Central memory CD4-positive, alpha-beta T cell (primary cell): ENCODE measurements at places on chromosomes 11 and 22.

DNA sequence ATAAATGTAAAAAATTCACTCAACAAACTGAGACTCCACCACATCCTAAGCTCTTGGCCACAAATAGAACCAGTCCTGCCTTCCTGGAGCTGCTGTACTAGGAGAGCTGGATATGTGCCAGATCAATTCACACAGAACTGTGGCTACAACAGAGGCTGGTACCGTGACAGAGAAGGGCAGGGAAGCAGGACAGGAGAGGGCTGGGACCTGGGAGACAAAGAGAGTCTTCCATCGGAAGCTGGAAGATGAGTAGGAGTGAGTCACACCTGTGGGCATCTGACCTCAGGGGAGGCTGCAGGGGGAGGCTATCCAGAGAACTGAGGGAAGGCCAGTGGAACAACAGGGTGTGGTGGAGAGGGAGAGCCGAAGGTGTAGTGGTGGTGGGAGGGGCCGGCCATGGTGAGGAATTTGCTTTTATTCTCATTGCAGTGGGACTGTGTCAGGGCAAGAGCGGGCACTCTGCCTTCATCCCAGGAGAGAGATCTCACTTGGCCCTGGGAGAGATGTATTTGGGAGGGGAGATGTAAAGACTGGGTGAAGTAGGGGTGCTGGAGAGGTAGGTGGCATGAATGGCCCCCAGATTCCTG, 1.9 kb upstream of the LTBP3 start:
- no peak for DNase-seq

- DNase-seq = no peak
Measured at GRCh38 chr11:62387381-62387780, 31.5 kb upstream of the SCGB1A1 start.

DNA sequence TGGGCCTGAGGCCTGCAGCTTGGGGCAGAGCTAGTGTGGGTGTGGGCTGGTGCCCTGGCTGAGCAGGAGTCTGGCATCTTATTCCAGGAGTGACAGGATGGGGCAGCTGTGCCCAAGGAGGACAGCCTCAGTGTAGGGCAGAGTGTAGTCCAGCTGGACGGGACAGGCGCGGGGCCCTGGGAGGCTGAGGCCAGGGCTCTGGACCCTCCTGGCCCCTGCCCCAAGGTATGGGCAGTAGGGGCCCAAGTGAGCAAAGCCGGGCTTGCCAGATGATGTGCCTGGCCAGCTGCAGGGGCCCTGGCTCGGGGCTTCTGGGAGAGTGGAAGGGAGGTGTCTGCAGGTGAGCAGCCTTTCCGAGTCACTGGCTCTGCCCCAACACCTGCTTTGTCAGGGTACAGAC, 1190.9 kb downstream of the BRD1 start:
- DNase-seq = no peak

DNA sequence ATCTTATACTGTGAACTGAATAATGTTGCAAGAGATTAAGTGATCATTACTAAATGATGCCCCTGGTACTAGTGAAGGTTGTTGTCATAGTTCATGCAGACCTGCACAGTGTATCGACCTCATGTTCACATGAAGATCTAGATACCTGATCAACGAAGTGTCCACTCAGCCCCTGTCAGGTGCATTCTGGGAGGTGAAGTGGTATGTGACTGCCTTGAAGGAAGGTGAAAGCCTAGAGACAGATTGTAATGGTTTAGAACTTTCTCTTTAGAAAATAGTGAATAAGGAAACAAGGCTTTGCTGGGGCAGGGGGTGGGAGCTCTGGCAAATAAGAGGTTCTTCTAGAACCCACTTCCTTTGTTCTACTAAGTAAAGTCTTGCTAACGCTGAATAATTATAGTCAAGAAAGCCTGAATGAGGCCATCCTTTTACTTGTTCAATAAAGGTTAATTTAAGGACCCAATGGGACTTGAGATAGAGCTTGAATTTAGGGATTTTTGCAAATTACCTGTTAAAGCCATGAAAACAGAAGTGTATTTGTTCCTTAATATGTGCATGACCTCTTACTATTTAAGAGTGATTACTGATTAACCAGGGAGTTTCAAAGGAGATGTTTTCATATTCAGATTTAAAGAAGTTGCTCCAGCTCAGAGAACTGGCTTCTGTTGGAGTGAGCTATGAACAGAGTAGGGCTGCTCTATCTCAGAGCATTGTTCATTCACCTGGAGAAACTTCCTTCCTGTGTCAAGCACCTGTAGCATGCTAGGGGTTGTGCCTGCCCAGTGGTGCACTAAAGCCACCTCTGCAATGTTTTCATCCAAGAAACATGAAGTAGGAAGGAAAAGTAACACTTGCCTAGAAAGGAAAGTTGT, 45.3 kb downstream of the C22orf31 start:
- no peak for DNase-seq

DNA sequence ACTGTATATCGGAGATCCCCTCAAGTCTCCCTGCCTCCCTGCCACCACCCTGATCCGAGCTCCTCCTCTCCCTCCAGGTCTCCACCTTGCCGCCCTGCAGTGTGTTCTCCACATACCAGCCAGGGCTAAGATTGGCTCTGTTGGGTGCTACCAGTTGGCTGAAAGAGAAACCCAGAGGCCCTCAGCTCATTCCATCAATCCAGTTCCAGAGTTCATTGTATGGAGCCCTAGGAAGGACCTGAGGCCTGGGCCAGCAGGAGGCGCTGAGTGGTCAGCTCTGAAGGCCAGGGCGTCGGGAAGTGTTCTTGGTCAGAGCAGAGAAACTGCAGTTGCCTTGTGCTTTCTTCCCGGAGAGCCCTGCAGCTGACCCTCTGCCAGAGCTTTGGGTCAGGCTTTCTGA, 2.2 kb upstream of the TOP3B start:
- DNase-seq = no peak

DNA sequence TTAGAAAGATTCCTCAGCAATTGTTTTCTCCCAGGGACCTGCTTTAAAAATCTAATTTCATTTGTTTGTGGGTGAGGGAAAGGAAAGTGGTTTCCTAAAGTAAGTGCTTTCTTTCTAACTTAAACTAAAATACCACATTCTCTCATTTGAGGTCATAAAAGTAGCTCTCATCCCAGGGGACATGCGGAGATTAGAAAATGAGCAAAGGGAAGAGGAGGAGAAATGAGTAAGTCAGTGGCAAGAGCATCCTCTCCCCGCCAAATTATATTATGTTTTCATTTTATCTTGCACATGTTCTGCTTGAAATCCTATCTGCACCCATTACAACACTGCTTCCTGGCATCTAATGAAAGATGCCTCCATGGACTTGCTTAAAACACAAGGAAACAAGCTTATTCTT, 191.4 kb downstream of the ARHGAP42 start:
- DNase-seq = no peak

- DNase-seq = no peak
Measured at GRCh38 chr11:133156986-133157745, 375.1 kb downstream of the OPCML start.

GRCh38 chr11:111477898-111478297, 34.3 kb downstream of the BTG4 start:
- DNase-seq = no peak

- no peak for DNase-seq
Measured at GRCh38 chr11:56843816-56844215, 95.3 kb upstream of the OR9G4 start.

GRCh38 chr22:26072621-26073020, 96.6 kb upstream of the SEZ6L start:
- no peak for DNase-seq

DNA sequence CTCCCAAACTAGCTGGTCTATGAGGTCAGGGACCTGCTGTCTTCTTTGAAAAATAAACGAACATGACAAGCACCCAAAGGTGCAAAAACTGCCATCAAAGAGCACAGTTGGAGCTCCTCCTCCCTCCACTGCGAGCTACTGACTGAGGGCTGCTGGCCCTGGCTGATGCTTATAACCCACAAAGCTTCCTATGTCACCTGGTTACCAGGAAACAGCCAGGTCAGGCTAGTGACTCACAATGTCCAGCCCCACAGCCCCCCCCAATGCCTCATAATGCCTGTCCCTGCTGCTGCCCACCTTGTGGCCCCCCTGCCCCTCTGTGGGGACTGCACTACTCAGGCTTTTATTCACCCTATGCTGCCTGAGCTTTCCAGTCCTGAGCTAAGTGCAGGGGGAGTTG, at the start of gene DRICH1:
TSS of gene DRICH1 (minus strand) at position 144 of the 400 bp plus-strand sequence. CDS start 298 bp downstream, outside the sequence.
- no peak for DNase-seq

- DNase-seq = no peak
Measured at GRCh38 chr11:110311783-110312579, 15.6 kb upstream of the RDX start.

GRCh38 chr11:117706322-117706814, 90.6 kb downstream of the DSCAML1 start:
- DNase-seq = no peak

GRCh38 chr11:75492181-75492820, 33.4 kb downstream of the GDPD5 start:
- DNase-seq = peak; percentile 51

DNA sequence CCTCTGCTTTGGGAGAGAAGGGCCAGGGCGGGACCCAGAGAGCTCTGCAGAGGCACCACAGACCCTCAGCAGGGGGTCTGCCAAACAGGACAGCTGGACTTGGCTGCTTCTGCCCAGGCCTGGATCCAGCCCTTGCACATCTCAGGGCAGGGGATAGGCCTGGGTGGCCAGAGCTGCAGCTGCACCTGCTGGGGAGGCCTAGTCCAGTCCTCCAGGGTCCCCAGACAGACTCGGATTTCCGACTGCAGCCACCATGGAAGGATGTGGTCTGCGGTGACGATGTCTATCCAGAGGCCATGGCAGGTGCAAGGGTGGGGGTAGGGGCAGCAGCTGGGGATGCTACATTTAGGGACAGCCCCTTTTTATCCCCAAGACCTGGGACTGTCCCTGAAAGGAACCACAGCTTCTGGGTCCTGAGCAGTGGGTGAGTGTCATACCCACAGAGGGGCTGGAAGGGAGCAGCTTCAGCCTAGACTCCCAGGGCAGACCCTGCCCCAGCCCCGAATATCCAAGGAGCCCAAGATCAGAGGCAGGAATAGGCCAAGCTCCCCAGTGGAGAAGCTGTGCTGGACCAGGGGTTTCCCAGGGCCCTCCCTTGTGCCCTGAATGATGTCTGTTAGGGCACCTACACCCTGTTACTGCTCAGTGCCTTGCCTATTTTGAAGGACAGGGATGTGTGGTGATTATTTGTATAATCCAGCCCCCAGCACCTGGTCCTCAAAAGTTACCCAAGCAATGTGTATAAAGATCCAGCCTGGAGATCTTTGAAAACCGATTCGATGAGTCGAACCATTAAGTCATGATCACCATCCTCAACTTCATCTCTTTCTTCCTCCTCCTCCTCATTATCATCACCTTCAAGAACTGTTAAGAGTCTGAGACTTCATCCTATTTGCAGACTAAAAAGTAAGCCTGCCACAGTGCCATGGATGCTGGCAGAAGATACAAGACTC, 2.5 kb upstream of the IGLL5 start:
- DNase-seq = no peak

- no peak for DNase-seq
Measured at GRCh38 chr22:33962409-33962808, 42.1 kb upstream of the LARGE1 start.

DNA sequence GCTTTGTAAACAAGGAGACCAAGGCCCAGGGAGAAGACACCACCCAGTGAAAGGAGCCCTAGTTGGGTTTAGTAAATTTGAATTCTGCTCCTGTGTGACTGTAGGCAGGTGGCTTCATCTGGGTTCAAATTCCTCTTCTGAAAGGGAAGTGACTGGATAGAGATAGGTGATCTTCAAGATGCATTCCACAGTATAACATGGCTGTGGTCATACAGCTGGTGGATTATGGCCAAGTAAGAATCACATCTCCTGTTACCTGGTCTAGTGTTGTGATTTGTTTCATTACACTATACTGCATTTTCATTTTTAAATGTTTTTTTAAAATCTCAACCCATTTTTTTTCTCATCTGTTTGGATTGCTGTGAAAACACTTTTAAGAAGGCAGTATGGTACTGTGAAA, 58.0 kb upstream of the PICALM start:
- DNase-seq = no peak

GRCh38 chr11:17952487-17952886, 60.4 kb downstream of the SERGEF start:
- DNase-seq = no peak

DNA sequence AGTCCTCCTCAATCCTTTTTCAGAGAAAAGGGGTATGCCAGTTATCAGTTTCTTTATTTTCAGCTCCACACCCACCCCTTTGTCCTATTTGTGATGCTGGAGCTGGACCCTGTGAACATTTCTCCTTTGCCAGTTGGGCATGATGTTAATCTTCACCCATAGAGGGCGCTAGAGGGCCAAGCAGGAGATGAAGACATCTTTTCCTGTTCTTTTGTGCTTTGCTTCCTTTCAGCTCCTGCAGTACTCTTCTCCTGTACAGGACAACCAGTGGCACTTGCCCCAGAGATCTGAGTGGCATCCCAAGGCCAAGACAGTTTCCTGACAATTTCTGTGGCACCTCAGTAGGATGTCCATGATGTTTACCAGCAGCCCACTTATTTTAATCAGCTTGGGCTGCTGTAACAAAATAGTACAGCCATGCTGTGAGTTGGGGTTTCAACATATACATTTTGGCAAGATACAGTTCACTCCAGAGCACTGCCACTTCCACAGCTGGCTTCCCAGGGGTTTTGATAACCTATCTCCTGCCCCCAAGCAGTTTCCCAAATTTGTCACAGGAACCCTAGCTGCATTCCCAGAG, 4.6 kb downstream of the SAA2 start:
- DNase-seq = peak; percentile 72

GRCh38 chr22:30080805-30081204, 541 bp downstream of the HORMAD2 start:
- DNase-seq = no peak

DNA sequence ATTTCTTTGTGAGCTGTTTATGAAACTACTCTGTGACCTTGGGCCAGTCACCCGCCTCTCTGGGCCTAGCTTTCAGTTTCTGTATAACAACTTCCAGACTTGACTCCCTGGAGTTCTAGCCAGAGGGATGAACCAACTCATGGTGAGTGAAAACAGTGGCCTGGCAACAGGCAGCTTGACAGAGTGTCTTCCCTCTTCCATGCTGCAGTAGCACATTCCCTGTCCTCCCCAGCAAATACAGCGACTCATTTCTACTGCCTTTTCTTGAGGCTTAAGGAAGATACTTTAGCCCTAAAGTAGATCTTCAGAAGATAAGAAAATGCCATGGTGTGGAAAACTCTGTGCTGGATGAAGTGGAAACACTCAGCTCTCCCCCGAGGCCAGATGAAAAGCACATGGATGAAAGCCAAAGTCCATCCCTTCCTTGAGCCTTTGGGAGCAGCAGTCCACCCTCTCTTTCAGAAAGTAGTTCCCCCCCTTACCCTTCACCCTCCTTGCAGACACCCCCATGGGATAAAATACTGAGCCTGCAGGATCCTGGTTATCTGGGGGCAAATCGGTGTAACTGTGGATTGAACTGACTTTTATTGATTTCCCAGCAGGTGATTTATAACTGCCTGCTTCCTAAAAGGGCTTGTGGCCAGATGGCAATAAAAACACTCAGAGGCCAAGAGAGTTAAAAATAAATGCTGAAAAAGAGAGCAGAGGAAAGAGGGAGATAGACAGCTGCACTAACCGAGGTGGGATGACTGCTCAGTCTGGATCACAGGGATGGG, 24.1 kb downstream of the IRAG1 start:
- no peak for DNase-seq

DNA sequence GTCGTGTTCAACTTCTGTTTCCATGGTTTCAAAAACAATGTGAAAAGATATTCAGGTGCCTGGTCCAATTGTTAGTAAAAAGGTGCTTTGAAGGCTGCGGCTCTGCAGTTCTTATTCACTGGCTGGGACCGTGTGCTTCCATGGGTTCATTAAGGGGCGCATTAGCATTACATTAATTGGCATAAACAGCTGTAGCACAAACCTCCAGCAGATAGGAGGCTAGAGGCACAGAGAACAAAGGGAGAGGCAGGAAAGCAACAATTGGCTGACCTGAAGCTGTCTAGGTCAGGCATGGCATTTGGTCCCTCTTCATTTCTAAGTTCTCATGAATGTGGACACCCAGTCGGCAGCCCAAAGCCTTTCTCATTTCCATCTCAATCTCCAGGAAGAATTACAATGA, 16.6 kb downstream of the PAK1 start:
- DNase-seq = no peak
